CD4-positive, alpha-beta T cell treated with Interferon gamma for 1 hour (primary cell): ENCODE measurements at places on chromosomes 2 and 18.

DNA sequence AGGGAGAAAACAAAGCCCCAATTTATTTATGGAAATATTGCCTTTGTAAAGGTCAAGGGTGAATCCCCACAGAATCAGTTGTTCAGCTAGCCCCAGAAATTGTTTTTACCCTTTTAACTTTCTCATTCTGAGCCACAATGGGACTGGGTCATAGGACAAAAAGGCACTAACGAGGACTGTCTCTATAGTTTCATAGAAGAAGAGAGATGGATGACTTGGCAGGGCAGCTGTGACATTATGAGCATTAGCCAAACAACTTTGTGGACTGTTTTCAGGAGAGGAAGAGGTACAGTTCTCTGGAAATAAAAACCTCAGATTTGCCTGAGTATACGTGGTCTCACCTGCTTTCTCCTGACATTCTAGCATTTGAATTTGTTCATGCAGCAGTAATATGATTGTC lies 1155.8 kb upstream of the CHAC2 start:
- DNase-seq, result no peak

- DNase-seq, result no peak
Measured at GRCh38 chr2:32732912-32733472, 105.1 kb downstream of the TTC27 start.

DNA sequence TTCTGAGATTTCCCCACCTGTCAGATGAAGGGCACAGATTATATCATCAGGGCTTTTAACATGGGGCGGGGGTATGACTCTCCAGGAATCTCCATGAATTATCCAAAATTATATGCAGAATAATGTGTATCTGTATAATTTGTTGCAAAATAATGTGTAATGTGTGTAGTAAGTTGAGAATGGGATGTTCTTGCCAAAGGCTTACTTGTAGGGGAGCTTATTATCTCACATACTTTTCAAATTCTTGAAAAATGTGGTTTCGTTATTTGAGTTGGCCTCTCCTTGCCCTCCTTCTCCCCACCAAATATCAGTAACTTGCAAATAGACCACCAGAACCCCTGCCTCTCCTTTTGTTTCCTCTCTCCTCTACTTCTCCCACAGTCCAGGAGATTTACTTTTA lies 35.6 kb downstream of the UBR3 start:
- no peak for DNase-seq

GRCh38 chr2:102027036-102027980 lies 35.5 kb downstream of the IL1R2 start:
- DNase-seq, result no peak

DNA sequence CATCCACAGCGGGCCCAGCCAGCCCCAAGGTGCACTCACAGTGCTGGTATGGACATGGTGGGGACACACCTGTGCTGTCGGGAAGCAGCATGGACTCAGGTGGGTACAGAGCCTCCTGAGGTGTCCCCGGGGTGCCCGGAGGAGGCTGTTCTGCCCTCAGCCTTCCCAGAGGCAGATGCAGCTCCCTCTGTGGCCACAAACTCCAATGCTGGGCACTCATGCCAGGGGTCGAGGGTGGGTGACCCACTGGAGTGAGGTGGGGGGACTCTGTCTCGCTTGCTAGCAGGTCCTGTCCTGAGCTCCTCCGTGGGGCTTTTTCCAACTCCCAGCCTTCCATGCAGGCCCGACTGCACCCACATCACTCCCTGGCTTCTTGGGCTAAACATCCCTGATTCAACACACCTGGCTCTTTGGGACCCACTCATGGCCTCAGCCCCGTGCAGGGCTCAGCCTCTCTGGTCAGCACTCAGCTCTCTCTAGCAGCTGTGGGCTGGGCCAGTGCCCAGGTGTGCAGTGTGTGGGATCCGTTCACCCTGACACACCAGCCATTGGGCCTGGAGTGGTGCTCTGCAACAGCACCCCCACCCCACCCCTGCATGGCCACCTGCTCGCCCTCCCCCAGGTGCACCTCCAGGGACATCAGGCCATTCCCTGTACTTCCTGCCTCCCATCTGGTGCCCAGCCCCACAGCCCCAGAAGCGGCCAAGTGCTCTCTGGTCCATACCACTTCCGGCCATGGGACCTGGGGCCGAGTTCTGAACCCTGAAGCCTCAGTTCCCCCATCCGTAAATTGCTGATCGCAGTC lies 16.0 kb downstream of the RAMP1 start:
- DNase-seq, result no peak

DNA sequence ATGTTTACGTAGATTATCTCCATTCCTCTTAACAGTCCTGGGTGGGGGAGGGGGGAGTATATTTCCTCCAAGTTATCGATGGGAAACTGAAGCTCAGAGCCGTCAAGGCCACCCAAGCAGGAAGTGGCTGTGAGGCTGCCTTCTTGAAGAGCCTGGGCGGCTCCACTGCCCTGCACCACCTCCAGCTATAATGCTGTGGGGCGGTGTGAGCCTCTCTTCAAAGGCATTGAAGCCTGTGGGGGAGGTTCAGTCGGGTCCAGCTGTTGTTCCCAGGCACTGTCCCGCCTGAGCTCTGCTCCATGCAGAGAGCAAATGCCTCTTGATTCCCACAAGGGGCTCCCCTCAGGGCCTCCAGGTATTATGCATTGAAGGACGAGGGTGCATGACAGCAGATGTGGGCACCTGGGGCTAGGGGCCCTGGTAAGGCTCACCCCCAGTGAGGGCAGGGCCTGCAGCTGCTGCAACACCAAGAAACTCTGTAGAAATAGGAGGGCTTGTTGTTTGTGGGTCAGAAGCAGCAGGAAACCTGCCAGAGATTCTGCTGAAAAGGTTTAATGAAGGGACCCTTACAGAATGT lies 29.5 kb upstream of the LAPTM4A start:
- DNase-seq, result no peak

- DNase-seq, result no peak
Measured at GRCh38 chr2:163626639-163627109, 109.1 kb downstream of the FIGN start.

DNA sequence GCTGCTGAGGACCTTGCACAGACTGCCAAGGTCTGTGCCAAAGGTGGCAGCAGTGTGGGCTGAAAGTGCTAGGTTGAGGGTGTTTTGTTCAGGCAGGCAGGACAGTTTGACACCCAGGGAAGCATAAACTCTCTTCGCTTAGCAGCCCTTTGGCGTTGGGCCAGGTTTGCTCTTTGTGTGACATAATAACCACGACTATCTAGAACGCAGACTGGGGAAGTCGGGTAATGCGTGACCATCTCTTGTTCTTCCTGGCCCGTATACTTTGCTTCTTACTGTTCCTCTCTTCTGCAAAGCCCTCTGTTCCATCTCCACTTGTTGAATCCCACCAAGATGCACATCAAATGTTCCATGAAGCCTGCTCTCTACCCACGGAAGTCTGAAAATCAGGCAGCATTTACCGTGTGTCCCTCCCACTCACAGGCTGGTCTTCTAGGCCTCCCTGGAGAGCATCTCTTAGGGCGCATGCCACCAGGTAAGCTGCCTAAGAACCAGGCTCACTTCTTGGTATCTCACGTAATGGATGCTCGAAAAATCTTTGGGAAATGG lies 96.7 kb upstream of the LMAN1 start:
- DNase-seq, result no peak

GRCh38 chr18:59150236-59150635 lies 10.6 kb downstream of the SEC11C start:
- no peak for DNase-seq

DNA sequence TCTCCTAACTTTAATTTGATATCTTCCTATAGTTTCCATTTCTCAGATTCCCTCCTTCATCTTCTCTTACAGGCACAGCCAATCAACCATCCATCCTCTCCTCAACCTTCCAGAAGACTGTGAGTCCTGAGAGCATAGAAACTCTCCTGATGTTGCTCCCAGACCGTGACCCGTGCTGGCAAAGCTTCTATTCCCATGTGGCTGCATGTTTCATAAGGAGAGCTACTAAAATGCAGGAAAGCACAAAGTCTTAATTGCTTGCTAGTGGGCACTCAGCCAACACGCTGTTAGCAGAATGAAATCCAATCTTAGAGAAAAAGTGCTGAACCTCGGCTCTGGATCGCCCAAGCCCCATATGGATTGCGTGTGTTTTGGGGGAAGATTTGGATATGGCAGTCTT lies 1244.7 kb upstream of the ZEB2 start:
- DNase-seq, result no peak

DNA sequence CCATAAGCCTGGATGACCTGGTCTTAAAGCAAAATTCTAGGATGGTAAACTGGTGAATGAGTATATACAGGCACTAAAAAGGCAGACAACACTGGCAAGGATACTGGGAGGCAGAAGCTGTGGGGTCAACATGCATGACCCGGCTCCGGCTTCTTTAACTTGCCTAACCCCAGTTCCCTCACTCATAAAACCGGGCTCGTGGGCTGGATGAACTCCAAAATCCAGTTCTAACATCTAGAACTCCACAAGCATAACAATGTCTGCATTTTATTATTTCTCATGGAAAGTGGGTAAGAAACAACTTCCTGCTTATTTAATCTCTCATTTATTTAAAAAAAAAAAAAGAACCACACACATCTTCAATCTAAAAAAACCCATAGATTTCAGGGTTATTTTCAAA lies 57.3 kb downstream of the FARSB start:
- no peak for DNase-seq

- no peak for DNase-seq
Measured at GRCh38 chr2:2832657-2833056, 501.6 kb upstream of the MYT1L start.
